Kidney (tissue), 22 donors: ENCODE measurements at places on chromosomes 7 and 10. TPM values are rescaled to one million over a fixed set of nuclear protein-coding genes. Genes with fewer than 3 reads are reported as not detected.

GRCh38 chr7:94397722-94398121 lies 3.0 kb downstream of the COL1A2 start:
- DNase-seq, result no peak

- DNase-seq, result peak; percentile 51
These were observed 44.4 kb upstream of the GAD2 start for GRCh38 chr10:26172131-26172530.

- no peak for DNase-seq
These were observed 448.9 kb downstream of the ADRA2A start for GRCh38 chr10:111525696-111526095.

GRCh38 chr10:96456296-96456840 lies 57.4 kb downstream of the TLL2 start:
- no peak for DNase-seq

TDRD1 gene
- polyA plus RNA-seq, result not detected

SFTPA1 gene
- polyA plus RNA-seq, result not detected

DNA sequence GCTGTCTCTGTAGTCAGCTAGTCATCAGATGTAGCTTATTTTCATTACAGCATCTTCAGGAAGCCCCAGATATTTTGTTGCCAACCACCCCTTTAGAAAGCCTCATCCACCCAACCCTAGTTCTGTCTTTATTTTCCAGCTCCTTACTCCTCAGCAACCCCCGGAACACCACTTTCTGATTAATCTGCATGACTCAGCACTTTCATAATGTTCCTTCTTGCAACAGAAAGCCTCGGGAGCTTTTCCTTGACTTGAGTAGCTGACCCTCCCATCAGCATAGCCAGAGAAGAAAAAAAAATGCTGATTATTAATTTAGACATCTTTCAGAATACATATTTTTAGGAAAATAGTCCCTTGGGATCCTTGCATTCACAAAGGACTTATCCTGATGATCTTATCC lies 244.0 kb upstream of the CXCL12 start:
- DNase-seq, result peak; percentile 9
